K562 (cell line): ENCODE measurements at places on chromosomes 1 and 21.
A peak's percentile ranks its signal among the peaks of the same experiment; 100 is the strongest.

DNA sequence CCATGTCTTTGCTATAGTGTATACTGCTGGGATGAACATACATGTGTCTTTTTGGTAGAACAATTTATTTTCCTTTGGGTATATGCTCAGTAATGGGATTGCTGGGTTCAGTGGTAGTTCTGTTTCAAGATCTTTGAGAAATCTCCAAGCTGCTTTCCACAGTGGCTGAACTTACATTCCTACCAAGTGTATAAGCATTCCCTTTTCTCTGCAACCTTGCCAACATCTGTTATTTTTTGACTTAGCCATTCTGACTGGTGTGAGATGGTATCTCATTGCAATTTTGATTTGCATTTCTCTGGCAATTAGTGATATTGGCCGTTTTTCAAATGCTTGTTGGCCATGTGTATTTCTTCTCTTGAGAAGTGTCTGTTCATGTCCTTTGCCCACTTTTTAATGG, 37.5 kb upstream of the ANGPTL1 start:
- no peak for DNase-seq

DNA sequence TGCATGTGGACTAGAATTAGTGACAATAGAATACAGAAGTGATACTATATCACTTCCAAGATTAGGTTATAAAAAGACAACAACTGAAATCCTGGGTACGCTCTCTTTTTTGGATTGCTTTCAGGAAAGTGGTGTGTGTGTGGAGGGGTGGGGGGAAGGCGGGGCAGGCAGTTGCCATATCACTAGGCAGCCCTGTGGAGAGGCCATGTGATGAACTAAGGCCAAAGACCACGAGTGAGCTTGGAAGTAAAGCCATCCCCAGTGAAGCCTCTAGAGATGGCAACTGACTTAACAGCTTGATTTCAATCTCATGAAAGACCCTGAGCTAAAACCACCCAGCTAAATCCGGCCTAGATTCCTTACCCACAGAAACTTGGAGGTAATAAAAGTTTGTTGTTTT, 6.2 kb upstream of the ASPM start:
- DNase-seq, result peak; percentile 26

DNA sequence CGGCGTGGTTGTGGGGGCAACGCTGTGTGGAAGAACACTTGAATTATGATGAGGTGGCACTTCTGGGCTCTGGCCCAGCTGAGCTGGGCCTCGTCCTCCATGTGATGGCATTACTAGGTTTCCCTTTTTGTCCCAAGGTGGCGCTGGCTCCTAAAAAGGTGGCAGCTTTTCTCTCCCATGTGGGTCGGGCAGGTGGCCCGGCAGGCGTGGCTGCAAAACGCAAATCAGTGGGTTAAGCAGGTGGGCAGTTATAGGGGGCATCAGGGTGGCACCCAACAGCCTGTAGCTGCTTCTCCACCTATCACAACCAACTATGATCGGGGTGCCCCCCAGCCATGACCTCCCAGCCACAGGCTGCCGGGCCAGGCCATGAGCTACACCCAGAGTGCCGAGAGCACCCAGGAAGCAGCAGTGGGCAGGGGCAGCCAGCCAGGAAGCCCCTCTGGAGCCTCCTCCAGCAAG, 59.6 kb downstream of the KCNAB2 start:
- no peak for DNase-seq

GRCh38 chr1:183744132-183744913, 60.6 kb upstream of the RGL1 start:
- DNase-seq, result no peak

DNA sequence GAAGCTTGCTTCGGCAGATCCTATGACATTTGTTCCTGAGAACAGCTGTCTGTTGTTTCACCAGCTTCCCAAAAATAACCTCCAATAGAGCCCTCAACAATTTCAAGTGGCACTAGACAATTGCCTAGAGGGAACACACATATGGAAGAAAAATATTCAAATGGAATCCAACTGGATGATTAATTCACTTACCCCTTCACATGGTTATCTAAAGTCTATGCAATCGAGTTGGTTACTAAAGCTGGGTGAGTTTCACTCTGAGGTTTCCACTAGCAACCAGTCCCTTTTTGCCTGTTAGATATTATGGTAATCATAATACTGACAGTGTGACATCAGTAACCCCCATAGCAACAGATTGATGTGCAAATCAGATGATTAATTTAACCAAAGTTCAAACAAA, at the start of gene LEMD1:
TSS of gene LEMD1 (minus strand) at position 259 of the 400 bp plus-strand sequence. CDS start 1,520 bp downstream, outside the sequence.
- DNase-seq, result no peak

DNA sequence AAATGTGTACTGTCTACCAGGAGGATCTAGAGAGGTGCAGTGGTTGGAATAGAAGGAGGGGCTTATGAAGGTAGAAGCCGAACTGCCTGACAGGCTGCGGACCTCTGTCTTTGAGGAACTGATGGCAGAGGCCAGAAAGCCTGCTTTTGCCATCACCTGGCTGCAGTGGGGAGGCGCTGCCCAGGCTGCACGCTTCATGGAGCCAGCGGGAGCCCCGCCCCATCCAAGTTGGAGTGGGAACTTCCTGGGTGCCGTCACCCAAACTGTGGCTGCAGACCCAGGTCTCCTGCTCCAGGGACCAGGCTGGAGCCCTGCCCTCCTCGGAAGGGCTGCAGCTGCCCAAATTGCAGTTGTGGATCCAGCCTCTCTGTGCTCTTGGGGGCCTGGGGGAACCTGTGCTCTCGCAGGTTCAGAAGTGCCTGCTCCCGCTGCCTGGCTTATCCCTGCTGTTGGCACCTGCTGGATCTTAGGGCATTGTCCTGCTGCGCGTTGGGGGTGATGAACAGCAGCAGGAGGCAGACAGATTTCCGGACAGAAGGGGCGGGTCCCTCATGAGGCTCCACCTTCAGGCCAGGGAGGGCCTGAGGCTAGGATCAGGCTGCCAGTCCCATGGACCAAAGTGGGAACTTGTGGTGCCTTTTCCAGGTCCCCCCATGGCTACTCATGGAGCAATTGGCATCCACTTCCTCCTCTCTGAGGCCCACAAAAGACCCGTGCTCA, 118.0 kb upstream of the PLPPR4 start:
- DNase-seq, result no peak

GRCh38 chr1:154884869-154885701, 15.0 kb upstream of the KCNN3 start:
- no peak for DNase-seq

DNA sequence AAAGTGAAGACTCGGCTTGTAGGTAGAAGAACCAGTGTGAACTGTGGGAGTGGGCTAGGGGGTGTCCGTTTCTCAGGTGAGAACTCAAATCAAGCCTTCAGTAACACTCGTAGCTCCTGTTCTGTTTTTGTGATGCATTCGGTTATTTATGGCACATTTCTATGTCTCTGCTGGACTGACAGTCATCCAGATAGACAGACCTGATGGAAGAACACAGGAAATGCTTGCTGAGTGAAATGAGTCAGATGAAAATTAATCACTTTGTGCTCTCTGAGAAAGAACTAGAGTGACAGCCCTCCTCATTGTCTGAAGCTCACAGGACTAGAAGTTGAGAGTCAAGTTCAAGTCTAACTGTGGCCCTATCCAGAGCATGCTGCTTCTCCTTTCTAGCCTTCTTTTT, 360.1 kb upstream of the PLXNA2 start:
- DNase-seq, result no peak

DNA sequence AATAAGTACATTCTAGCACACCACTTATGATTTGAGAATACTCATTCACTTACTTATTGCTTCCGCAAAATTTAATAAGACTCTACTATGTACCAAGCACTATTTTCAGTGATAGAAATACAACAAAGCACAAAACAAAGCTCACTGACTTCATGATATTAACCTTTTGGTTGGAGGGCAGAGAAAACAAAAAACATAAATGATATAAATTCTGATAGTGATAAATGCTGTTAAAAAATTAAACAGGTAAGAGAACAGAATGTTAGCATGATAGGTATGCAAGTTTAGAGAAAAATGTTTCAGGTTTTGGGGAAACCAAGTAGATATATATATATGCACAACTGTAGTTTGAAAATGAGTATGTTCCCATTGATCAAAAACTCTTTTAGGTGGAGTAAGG, 1.2 kb downstream of the LRRC40 start:
- DNase-seq, result no peak

- DNase-seq, result no peak
These were observed 35.0 kb downstream of the MYSM1 start for GRCh38 chr1:58664881-58665280.

DNA sequence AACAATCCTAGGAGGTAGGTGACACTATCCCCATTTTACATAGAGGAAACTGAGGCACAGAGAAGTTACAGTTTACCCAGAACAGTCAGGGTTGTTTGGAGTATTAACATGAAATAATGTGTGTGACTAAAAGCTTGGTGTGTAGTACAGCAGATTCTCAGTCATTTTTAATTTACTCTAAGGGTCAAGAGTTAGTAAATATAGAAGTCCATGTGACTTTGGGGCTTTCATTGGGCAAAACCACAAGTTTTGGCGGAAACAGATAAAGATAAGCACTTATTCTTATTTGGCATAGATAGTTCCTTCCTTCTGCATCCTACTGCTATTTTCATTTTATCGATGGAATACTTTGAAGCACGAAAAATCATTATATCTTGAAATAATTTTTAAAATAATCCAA, 128.5 kb downstream of the DNM3 start:
- DNase-seq, result no peak

DNA sequence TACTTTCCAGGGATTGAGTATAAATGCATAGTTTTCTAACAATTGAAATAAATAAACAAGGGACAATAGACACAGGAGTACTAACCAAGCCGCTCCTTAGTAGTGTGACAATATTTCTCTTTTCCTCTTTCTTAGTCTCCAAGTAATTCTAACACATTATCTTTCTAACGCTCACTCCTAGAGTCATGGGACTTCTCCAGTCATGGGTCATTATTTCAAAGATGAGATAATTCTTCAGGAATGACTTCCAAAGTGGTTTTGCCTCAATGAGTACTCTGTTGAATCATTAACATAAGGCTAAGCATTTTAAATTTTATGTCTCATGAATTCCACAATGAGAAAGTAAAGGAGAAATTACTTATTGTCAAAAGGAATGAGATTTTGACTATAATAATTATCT, 605.8 kb upstream of the ADAMTS5 start:
- no peak for DNase-seq

GRCh38 chr1:17886838-17887441, 131.8 kb downstream of the ACTL8 start:
- DNase-seq, result no peak

GRCh38 chr1:228009828-228010775, 3.3 kb downstream of the WNT3A start:
- DNase-seq, result peak; percentile 8

- DNase-seq, result no peak
These were observed 21.3 kb downstream of the UBASH3A start for GRCh38 chr21:42424914-42425541.

- DNase-seq, result no peak
These were observed 106.0 kb upstream of the SOD1 start for GRCh38 chr21:31553461-31553860.

GRCh38 chr1:96236156-96236739, 485.3 kb upstream of the PTBP2 start:
- no peak for DNase-seq

- no peak for DNase-seq
These were observed 19.7 kb downstream of the BCAR3 start for GRCh38 chr1:93661829-93662474.

GRCh38 chr1:116376729-116377086, 3.7 kb downstream of the ATP1A1 start:
- DNase-seq, result no peak

DNA sequence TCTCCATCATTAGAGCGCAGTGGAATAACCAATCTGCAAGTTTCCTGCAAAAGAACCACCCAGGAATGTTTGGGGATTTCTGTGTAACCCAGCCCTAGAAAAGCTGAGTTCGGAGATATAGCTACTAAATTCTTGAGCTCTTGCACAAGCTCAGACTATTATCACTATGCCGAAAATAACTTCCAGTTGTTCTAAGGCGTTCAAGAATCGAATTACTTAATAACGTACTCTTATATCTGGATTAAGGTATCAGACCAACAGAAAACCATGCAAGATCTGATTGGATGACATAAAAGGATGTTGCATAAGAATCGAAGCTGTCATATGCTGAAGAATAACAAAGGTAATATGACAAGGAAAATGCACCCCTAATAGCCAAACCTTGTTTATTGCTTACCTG, 7.5 kb upstream of the LAMC2 start:
- no peak for DNase-seq

DNA sequence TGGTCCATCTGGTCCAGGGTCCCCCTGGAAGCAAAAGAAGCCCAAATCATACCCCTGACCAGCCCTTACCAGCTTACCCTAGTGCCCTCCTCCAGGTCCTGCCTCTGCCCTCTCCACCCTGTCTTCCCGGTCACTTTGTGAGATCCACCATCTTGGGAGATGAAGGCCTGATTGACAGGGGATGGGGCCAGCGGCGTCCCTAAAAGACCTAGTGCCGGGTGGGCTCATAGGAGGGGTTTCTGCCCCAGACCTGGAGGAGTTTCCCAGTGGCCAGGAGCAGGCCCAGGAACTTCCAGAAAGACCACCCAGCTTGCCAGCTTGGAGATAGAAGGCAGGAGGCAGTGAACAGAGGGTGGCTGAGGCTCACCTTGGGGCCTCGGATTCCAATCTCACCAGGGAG, 5.4 kb downstream of the COL9A2 start:
- DNase-seq, result no peak

GRCh38 chr1:245961137-245961540, 545.9 kb downstream of the SMYD3 start:
- DNase-seq, result no peak

DNA sequence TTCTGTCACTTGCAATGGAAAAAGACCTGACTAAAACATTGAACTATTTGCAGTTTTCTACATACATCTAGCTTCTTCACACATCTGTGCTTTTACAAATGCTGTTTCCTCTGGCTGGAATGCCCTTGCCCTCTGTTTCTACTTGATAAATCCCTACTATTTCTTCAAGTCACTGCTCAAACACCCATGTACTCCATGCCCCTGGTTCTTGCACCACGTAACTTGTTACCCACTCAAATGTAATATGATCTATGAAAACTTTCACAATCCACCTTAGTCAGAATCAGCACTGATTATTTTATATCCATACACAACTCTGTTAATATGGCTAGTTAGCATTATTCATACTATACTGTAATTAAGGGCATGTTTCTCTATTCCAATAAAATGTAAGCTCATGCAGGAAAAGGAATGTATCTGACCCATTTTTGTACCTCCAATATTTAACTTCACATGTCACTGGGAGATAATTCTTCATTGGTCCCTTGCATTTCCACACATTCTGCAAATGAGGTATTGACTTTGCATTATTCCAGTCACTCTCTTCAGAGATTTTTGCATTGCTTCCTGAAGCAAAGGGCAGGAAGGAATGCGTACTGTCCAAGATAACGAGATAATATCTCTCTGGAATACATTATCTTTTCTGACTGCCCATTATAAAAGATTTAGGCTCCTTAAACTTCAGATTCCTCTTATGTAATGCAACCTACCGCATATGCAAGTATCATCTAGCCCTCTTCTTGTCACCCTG, 158.3 kb downstream of the COL24A1 start:
- DNase-seq, result no peak

DNA sequence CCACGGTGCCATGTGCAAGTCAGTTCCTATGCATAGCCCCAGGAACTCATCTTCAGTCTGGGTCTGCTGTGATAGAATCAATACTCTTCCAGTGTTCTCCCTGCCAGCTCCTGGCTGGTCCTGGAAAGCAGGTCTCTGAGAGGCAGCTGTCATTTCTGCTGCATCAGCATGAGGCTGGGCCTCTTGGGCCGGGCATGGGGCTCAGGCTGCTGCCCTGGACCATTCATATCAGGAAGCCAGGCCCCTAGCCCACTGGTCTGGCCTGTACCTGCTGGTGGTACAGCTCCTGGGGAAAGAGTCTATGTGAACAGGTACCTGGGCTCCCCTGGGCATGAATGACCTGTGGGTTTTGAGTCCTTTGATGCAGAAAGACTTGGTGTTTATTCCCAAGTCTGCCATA, 173.6 kb upstream of the CSF3R start:
- DNase-seq, result no peak
